ENCODE measurements at places on chromosomes 11 and 22. TPM values are rescaled to one million over a fixed set of nuclear protein-coding genes. Genes with fewer than 3 reads are reported as not detected.

Gene MOGAT2
- total RNA-seq = not detected

Gene PHETA2
- 10.3 TPM for total RNA-seq

Gene YAP1
- 80.5 TPM for total RNA-seq

Gene ABCC8
- 0.15 TPM for total RNA-seq

Gene MAJIN
- 0.97 TPM for total RNA-seq

Gene OR51B4
- total RNA-seq = not detected

Gene OR52B2
- not detected for total RNA-seq

Gene VSTM5
- total RNA-seq = 0.24 TPM

Gene SYT7
- 4.8 TPM for total RNA-seq

Gene ZDHHC13
- 18.3 TPM for total RNA-seq

Gene CACNA1I
- 0.55 TPM for total RNA-seq

Gene TMEM80
- total RNA-seq = 27.0 TPM

DNA sequence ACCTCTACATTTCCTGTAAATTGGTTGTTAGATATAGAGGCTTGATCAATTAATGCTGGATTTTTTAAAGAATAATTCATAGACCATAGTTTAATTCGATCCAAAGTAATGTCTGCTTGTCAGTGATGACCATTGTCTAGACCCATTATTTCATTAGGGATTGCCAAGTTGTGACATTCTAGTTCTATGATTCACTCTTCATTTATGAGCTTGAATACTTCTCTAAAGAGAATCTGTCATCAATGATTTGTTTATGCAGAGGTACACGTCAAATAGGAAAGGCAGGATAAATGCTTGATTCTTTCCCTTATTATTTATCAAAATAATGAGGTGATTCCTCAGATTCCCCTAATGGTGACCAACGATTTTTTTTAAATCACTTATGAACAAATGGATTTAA is 24.0 kb upstream of the ROBO3 start:
- DNase-seq = no peak

- DNase-seq = peak; percentile 77
These were observed 576 bp downstream of the TMEM258 start for GRCh38 chr11:61791737-61792309.

- DNase-seq = no peak
These were observed 102.2 kb downstream of the ZBTB16 start for GRCh38 chr11:114161486-114162250.

GRCh38 chr11:121318848-121319834 is 26.6 kb downstream of the SC5D start:
- peak; percentile 29 for DNase-seq

DNA sequence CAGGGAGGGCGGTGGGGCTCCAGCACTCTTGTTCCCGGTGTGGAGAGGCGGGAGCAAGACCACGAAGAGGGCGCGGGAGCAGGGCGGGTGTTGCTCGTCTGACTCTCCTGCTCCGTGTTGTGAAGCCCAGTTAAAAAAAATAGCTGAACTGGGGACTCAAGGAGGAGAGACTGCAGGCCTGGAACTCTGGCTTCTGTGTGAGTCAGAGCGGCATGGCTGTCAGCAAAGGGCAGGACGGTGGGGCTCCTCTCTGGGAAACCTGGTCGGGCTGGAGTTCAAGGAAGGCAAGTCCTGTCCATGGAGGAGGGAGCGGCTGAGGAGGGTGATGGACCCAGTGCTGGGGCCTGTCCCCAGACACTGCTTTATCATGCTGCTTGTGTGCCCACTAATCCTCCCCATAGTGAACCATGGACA is 152.3 kb downstream of the FEZ1 start:
- no peak for DNase-seq

DNA sequence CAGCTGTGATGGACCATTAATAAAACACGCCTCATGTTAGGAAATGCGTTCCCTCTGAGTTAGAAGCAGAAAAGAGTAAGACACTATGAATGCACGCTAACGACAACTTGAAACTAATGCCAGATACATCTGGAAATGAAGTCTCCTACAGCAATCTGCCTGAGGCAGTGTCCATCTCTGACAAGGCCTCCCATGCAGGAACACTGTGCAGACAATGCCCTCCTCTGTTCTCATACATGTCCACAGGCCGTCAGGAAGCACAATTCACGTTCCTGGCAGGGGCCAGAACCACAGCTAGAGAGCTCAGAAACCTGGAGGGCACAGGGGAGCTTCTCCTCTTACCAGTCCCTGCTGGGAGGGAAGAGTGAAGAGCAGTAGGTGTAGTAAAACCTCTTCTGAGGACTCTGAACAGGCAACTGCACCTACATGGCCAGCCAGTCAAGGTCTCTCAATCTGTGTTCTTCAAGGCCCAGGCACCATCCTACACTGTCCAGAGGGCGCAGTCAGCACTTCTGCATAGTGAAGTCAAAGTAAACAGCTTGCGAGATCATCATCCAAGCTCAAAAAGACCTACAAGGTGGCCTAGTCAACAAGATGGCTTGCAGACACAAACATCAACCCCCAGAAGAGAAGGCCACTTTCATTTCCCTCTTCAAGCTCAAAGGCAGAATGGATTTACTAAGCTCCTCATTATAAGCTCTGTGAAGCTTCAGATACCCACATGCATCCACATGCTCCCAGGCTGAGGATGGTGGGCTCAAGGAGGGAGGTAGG is 41.5 kb upstream of the CYP2D6 start:
- DNase-seq = peak; percentile 14

- peak; percentile 50 for DNase-seq
These were observed 77.3 kb downstream of the COMMD9 start for GRCh38 chr11:36211761-36212430.

GRCh38 chr22:46657655-46657953 is 37.4 kb downstream of the GRAMD4 start:
- DNase-seq = no peak

DNA sequence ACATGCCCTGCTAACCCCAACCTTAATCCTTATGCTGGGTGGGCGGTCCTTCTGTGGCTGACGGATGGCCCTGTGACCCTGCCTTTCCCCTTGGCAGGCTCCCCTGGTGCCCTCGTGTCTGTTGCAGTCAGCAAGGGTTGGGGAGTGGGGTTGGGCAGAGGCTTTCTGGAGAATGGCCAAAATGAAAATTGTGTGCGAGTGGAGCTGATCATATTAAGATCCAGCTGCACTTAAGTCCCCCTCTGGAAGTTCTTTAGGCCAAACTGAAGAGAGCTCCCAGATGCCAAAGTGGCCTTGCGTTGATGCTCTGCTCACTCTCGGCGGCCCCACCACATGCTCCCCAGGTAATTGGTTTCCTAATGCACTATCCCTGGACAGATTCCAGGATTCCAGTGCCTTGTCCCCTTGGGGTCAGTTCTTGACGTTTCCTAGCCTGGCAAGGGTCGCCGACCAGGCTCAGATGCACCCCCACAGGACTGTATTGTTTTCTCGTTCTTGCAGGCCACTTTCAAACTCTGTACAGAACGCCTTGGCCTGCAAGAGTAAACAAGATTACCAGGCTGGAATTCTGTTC is 16.4 kb upstream of the C11orf96 start:
- DNase-seq = peak; percentile 30
